ENCODE measurements at places on chromosomes 3 and 15.

DNA sequence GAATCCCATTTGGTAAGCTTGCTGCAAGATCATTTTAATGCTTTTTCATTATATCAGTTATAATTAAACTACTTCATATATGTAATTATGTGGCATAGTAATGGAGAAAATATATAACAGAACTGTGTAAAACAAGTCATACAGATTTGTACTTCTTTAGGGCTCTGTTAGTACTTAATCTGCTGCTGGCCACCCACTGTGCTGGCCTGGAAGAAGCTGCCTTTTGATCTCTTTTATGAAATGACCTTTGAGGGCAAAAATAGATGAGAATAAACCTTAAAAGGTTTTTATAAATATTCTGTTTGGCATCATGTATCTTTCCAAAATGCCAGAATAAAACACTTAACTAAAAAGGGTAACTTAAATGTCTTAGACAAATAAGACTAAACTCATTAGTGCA, 262.9 kb downstream of the ZIC1 start:
- no peak for DNase-seq

DNA sequence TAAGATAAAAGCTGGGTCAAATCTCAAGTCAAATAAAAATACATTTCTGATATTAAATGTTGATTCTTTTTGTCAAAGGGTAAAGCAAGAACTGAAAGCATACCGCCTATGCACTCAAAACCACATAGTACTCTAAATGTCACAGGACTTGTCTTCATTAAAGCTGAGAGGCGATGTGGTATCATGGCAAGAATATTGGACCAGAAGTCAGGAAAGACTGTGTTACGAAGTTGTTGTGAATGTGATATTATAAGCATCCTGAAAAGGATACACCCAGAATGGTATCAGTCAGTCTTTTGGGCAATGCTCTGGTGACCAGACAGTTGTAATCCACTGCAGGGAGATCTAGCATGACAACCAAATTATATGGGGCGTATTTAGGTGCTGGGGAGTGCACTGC, 33.8 kb downstream of the TIGIT start:
- DNase-seq, result no peak

DNA sequence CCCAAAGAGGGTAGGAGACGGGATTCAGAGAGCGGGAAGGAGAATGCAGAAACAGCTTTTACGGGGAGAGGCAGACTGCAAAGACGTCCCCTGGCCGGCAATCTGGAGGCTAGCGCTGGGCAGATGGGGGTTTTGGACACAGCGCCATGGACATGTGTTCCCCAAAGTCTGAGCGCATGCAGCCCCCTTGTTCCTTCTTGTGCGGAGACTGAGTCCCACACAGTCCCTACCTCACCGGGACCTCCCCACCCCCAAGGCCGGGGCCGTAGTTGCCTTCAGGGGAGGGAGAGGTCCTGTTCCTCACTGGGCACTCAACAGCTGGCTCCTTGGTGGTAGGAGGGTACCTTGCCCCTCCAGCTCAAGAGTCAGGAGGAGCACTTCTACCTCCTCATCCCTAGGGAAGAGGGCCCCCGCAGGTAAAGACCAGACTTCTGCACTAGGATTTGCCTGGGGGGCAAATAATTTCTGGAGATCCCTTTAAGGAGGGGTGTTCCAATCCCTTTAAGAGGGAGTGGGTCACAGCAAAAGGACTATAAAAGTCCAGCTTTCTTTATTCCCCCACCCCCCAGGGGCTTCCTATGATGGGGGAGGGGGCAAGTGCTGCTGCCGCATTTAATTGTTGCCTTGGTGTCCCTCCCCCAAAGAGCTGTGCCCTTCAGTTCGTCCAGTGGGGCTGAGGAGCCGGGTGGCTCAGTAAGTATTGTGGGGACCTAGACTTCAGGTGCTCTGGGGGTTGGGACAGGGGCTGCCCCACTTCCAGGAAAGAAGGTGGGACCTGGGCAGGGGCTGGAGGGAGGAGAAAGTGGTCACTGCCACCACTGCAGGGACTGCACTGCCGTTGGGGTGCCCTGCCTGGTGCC, 3.6 kb upstream of the BAHD1 start:
- no peak for DNase-seq

GRCh38 chr3:100184948-100185570, 70.8 kb upstream of the FILIP1L start:
- no peak for DNase-seq

Measured in kidney glomerular epithelial cell (primary cell).